ENCODE measurements at places on chromosomes 1 and 21.

DNA sequence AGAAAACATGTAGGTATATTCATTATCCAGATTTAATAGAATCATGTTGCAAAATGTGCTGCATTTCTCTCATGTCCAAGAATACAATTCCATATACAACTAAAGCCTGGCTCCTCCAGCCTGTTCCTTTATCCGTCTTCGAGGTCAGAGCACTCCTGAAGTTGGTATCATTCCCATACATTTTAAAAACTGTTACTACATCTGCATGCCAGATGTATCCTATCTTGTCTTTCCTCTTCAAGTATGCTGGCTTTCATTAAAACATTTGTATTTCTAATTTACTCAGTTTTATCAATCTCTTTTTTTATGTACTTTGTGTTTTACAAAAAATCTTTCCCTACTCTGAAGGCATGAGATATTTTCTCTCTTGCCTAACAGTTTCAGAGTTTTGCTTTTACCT, 536.6 kb upstream of the USP24 start:
- DNase-seq, result no peak

- DNase-seq, result no peak
Measured at GRCh38 chr1:118949315-118949714, 38.8 kb downstream of the TBX15 start.

DNA sequence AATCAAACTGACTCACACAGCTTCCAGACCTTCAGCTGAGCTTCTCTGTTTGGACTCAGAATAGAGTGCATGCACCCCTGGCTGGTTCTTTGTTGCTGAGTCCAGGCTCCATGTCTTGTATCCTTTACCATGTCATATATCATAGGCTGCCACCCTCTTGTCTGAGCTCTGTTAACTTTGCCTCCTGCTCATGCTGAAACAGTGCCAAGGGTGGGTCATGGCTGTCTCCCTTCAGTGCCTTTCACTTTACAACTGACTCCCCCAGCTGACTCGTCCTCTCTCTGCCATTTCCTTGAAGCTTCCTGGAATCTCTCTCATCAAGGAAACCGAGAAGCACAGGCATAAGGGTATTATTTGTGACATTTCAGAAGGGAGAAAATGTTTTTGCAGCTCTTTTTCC, 885.3 kb downstream of the TTLL7 start:
- DNase-seq, result no peak

- DNase-seq, result no peak
Measured at GRCh38 chr1:156499194-156499841, 1.3 kb downstream of the MEF2D start.

GRCh38 chr1:14660801-14661200, 62.3 kb downstream of the KAZN start:
- no peak for DNase-seq

GRCh38 chr1:41442697-41443251, 41.7 kb downstream of the EDN2 start:
- no peak for DNase-seq

DNA sequence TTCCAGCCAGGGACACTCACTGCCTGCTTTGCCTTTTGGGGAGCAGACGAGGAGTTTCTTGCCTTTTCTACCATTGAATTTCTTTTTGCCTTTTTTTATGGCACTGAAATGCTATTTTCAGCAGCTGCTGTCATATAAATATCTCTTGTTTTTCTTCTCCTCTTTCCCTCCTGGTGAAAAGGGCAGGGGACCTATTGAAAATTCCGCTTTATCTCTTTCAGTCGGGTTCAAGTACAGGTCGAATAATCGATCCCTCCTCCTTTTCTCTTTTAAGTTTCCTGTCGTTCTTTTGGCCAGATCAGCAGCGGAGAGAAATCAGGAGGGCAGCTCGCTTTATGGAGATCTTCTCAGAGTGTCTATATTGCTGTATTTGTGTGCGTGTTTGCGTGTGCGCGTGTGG, 67.4 kb upstream of the CASZ1 start:
- no peak for DNase-seq

DNA sequence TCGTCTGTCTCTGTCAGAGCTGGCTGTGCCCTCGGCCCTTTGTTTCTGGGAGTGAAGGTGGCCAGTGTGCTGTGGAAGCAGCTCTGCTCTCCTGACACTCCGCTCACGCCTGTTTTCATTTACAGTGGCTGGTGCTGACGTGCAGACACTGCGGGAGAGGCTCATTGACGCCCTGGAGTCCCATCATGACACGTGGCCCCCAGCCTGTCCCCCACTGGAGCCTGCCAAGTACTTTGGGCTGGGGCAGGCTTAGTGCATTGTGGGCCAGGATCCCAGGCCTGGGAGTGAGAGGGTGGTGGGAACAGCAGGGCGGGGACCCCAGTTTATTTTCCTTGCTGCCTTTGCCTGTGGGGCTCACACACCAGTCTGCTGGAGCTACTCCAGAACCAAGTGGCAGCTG, 21.1 kb downstream of the QSOX1 start:
- DNase-seq, result no peak

All from stimulated activated CD8-positive, alpha-beta memory T cell treated with anti-CD3 and anti-CD28 coated beads, Interleukin-15, amount 100 ng/mL, for 4 hours (primary cell).